Chondrocyte (in vitro differentiated cells): ENCODE measurements at places on chromosomes 5 and 9.

GRCh38 chr5:60403343-60404006 is 296.5 kb downstream of the DEPDC1B start:
- DNase-seq, result no peak

- no peak for DNase-seq
Observed at GRCh38 chr9:129347316-129348120, 169.5 kb upstream of the IER5L start.

DNA sequence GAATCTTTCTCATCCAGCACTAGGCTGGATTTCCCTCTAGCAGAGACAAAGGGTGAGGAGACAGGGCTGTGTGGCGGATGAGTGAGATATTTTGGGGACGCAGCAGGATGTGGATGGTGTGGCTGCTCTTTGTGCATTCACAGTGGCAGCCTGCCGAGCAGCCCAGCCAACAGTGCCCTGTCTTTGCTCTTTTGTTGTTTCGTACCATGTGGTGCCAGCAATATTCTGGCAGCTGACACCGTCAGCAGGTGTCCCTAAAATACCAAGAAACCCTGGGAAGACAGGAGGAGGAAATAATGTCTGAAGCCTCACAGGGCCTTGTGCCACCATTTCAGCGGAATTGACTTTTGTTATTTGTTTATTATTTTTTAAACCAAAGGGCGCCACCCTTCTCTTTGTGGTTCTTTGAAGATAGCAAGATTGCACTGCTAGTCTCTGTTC is 141.4 kb downstream of the CCDC192 start:
- no peak for DNase-seq

DNA sequence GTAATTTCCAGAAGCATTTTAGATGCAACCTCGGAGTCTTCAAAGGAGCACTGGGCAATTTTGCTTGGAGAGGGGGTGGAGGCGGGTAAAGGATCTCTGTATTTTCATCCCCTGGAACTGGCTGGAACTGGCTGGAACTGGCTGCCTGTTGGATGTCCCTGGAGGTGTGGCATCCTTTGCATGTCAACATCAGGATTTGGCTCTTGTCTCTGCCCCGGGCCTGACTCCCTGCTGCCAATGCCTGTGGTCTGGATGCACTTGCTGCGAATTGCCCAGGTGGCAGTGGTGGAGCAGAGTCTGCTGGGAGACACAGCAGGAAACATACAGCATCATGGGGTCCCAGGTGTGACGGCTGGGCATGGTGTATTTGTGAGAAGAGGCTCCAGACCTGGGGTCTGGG is 391.3 kb downstream of the GADD45G start:
- no peak for DNase-seq

GRCh38 chr9:133584559-133585476 is 24.4 kb downstream of the FAM163B start:
- DNase-seq, result no peak

- DNase-seq, result no peak
Observed at GRCh38 chr9:133884907-133885744, 107.0 kb downstream of the VAV2 start.

- no peak for DNase-seq
Observed at GRCh38 chr9:136197084-136197875, 7.6 kb downstream of the LHX3 start.

DNA sequence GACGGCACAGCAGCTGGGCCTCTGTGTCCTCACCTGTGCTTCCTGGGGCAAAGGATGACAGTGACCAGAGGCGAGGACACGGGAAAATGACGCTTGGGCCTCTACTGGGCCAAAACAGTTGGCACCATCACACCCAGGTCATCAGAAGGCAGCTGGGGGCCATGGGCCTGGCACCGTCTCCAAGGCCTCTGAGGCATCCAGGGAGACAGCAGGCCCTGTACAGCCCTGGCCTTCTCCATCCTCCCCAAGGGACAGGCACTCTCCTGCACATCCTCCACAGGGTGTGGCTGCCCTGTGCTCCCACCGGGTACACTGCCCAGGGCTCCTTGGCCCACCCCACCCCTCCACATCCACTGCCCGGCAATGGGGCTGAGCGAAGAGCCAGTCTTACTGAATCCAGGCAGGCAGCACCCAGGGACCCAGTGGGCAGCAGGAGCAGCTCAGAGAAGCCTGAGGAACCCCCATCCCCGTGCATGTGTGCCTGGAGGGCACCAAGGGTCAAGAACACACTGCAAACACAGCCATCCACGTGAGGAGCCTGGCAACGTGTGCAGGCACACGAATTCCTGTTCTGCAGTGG is 4.0 kb downstream of the LPCAT1 start:
- DNase-seq, result peak; percentile 83

- DNase-seq, result no peak
Observed at GRCh38 chr9:73023025-73023541, 70.2 kb upstream of the ALDH1A1 start.
